ENCODE measurements at places on chromosomes 11 and 22.

GRCh38 chr22:34198976-34199375 lies 278.7 kb upstream of the LARGE1 start:
- no peak for DNase-seq

- DNase-seq = peak; percentile 58
Observed at GRCh38 chr11:125429174-125429707, 66.8 kb downstream of the FEZ1 start.

- no peak for DNase-seq
Observed at GRCh38 chr11:12402025-12402424, 24.7 kb downstream of the PARVA start.

GRCh38 chr11:64229744-64230170 lies 591 bp upstream of the DNAJC4 start:
- DNase-seq = no peak

DNA sequence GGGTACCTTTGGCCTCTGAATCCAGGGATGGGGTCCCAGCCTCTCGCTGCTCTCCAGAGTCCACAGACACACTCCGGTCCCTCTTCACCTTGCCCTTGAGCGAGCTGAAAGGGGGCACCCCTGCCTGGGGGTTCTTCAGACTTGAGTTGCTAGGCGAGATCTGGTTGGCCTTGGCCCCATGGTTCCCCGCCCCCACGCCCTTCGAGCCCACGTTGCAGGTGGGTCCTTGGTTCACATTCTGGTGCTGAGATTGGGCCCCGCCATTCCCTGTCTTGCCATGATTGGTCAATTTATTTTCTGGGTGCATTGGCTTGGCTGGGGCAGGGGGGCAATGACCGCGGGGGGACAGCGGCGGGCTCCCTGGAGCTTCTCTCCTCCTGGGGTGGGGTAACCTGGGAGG lies 17.5 kb downstream of the BCL9L start:
- DNase-seq = no peak

DNA sequence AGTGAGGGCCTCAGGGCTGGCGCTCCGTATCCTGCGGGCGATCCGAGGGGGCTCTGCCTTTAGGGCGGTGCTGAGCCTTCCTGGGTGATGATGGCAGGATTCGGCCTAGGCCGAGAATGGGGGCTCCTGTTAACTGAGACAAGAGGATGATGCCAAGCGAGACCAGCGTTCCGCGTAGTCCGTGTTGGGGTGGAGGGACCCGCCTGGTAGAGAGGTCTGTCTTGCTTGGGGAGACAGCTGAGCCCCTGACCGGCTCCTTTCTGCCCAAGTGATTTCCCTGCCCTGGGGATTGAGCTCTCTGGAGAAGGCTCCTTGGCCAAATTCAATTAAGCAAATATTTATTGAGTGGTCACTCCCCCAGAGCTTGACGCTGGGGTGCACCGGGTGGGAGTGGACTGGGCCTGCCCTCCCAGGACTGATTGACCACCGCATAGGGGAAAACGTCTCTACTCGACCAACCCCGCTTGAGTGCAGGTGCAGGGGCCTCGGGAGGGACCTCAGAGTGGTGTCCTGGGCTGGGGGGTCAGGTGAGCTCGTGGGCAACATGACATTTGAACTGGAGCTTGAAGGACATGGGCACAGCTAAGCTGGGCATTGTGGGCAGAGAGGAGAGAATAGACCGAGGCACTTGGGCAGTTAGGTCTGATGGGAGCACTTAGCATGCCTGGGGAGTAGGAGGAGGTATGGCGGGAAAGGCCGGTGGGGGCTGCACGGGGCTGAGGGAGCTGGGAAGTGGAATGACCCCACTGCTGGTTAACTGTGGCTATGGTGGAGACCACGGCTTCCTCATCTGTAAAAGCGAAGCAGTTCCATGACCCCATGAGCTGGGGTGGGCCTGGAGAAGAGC lies 1.1 kb downstream of the GNAZ start:
- DNase-seq = no peak

GRCh38 chr11:114132944-114133394 lies 73.5 kb downstream of the ZBTB16 start:
- no peak for DNase-seq

DNA sequence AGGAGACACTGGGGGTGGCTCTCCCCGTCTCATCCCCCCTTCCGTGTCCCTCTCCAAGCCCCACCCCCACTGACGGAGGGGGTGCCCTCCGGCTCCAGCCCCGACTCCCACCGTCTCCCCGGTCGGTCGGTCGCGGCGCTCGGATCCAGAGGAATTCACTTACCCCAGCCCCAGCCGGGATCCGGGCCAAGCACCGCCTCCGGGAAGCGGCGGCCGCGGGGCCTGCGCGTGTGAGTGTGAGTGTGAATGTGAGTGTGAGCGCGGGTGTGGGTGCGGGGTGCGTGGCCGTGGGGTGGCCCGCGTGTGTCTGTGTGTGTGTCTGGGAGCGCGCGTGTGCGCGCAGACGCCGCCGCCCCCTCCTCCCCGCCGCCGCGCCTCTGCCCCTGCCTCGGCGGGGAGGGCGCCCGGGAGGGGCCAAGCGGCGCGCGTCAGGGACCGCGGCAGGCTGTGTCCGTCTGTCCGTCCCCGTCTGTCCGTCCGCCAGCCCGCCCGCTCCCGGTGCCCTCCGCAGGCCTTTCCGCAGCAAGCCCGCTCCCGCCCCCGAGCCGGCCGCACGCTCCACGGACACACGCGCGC lies at the start of gene ELFN2:
Gene ELFN2, minus strand, starts transcription at position 345 of the 576 bp plus-strand sequence. CDS start 51,945 bp downstream, outside the sequence.
- no peak for DNase-seq

GRCh38 chr11:35473795-35474374 lies 51.5 kb downstream of the PAMR1 start:
- DNase-seq = no peak

DNA sequence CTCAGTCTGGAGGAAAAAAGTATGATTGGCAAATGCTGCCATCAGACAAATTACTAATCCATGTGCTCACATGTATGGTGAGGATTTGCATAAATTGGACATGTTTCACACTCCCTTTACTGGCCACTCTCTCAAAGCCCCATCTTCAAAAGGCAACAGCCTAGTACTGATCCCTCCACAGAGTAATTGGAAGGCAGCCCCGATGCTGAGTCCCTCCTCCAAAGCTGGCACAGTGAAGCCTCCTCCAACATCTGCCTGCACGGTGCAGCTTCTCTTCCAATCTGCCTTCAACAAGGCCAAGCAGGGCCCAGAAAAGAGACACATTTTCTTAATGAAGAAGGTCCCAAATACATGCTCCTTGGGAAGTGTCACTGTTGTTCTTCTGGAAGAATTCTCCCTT lies 350.6 kb downstream of the OPCML start:
- DNase-seq = no peak

DNA sequence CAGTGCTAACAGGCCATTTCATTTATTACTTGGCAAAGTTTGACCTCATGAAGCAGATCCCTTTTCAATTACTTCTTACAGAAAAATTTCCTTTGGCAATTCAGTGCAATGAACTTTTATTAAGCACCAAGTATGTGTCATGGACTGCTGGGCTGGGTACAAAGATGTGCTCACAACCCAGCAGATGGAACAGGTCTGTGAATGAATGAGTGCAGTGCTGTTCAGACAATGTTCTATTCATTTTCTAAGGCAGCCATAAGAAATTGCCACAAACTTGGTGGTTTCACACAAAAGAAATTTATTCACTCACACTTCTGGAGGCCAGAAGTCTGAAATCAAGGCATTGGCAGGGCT lies 428.5 kb downstream of the SOX6 start:
- DNase-seq = no peak

GRCh38 chr11:112050721-112051120 lies 23.1 kb downstream of the PIH1D2 start:
- DNase-seq = peak; percentile 50

- DNase-seq = no peak
Observed at GRCh38 chr11:45212566-45213315, 66.3 kb downstream of the PRDM11 start.

DNA sequence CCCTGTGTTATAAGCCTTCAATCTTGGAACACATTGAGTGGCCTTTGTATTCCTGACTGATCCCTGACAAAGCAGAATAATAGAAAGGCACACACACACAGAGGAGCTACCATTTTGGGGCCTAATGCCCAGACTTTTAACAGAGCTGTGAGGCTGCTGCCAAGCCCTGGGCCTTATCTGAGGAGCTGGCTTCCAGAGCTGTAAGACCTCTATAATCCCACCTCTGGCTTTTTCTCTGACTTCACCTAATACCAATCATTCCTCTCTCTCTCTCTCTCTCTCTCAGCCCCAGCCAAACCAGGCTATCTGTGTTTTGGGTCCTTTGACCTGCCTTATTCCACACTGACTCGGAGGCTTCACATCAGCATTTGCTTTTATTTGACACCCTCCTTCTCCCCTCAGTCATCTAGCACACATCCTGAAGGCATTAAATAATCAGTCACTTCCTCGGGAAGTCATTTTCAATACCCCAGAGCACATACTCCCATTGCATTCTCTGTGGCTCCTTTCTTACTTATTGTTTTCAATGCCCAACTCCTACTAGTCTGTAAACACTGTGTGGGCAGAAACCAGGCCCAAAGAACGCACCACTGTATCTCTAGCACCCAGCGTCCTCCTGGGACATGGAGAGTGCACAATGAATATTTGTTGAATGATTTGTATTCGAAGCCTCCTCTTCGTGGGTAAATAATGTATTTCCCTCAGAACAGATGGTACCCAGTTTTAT lies 21.2 kb upstream of the TRIM44 start:
- no peak for DNase-seq

GRCh38 chr22:45483918-45484499 lies 18.7 kb upstream of the FBLN1 start:
- DNase-seq = no peak

DNA sequence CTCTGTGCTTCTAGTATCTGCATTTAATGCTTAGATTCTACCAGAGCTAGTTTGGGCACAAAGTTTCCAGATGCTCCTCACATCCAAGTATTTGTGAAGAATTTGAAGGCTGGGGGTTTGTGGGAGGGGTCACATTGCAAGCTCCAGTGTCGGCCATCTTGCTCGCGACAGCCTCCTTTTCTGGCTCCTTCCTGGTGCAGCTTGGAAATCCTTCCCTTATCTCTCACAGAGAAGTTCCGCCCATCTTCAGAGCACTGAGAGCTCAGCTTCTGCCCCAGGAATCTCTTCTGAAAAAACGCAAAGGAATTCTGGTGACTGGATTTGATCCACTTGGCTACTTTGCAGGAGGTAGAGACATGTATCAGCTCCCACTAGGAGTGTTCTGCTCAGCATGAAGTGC lies 497.5 kb downstream of the TBC1D22A start:
- no peak for DNase-seq

DNA sequence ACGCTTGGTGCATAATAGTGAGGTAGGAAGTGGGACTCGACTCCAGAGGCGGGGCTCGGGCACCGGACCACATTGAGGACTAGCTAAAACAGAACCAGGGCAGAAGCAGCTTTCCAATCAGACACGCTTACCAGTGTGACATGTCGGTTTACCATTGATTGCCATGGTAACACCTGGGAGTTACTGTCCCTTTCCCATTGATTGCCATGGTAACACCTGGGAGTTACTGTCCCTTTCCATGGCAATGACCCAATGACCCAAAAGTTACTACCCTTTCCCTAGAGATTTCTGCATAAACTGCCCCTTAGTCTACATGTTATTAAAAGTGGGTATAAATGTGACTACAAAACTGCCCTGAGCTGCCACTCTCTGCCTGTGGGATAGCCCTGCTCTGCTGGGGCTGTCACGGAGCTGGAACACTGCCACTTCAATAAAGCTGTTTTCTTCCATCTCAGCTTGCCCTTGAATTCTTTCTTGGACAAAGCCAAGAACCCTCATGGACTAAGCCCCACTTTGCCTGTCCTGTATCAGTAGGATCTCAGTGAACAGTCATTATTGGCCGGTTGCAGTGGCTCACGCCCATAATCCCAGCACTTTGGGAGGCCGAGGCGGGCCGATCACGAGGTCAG lies 77.4 kb upstream of the CRYBB3 start:
- no peak for DNase-seq

- DNase-seq = no peak
Observed at GRCh38 chr11:85889676-85890579, 34.7 kb downstream of the CCDC83 start.

GRCh38 chr22:28894807-28895206 lies 11.4 kb downstream of the ZNRF3 start:
- DNase-seq = no peak

DNA sequence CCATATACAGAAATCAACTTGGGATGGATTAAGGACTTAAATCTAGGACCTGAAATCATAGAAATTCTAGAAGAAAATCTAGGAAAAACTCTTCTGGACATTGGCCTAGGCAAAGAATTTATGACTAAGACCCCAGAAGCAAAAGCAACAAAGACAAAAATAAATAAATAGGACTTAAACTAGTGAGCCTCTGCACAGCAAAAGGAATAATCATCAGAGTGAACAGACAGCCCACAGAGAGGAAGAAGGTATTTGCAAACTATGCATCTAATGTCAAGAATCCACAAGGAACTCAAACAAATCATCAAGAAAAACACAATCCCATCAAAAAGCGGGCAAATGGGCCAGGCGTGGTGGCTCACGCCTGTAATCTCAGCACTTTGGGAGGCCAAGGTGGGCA lies 32.4 kb downstream of the TTC28 start:
- DNase-seq = no peak

DNA sequence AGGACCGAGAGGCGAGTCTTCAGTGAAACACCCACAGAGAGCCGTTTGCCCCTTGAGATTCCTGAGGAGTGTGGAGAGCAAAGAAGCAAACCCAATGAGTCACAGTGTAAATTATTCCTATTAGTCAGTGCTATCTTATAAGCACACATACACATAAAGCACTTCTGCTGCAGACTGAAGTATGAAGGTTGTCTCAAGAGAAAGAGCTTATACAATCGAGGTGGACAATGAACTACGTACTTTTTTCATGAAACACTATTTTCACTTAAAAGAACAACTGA lies 37.3 kb downstream of the GALNT18 start:
- no peak for DNase-seq

DNA sequence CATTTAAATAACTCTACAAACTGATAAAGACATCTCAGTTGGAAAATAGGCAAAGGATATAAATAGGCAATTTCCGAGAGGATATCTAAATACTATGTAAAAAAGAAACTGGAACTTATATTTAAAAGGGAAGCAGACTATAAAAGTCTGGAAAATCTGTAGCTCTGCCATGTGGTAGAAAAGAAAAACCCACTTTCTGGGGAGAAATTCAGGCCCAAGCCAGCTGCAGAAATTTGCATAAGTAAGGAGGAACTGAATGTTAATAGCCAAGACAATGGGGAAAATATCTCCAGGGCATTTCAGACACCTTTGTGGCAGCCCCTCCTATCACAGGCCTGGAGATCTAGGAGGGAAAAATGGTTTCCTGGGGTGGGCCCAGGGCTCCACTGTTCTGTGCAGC lies 97.8 kb upstream of the ZBED5 start:
- DNase-seq = peak; percentile 63

- no peak for DNase-seq
Observed at GRCh38 chr11:84724256-84724655, 902.9 kb downstream of the DLG2 start.

DNA sequence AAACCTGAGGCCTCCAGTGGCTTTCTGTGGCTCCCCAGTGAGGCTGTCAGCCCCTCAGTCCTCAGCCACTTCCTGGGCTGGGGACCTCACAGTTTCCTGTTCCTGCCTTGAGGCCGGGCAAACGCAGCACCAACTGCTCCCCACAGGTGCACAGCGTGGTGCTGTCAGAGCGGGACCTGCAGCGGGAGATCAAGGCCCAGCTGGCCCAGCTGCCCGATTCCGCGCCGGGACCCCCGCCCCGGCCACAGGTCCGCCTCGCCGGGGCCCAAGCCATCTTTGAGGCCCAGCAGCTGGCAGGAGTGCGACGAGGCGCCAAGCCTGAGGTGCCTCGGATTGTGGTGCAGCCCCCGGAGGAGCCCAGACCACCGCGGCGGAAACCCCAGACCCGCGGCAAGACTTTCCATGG lies 5.4 kb downstream of the TBC1D10C start:
- no peak for DNase-seq

Data from suppressor macrophage treated with lipopolysaccharide for 1 hour (primary cell).